ENCODE measurements at places on chromosomes 2 and 18.
A peak's percentile ranks its signal among the peaks of the same experiment; 100 is the strongest.

DNA sequence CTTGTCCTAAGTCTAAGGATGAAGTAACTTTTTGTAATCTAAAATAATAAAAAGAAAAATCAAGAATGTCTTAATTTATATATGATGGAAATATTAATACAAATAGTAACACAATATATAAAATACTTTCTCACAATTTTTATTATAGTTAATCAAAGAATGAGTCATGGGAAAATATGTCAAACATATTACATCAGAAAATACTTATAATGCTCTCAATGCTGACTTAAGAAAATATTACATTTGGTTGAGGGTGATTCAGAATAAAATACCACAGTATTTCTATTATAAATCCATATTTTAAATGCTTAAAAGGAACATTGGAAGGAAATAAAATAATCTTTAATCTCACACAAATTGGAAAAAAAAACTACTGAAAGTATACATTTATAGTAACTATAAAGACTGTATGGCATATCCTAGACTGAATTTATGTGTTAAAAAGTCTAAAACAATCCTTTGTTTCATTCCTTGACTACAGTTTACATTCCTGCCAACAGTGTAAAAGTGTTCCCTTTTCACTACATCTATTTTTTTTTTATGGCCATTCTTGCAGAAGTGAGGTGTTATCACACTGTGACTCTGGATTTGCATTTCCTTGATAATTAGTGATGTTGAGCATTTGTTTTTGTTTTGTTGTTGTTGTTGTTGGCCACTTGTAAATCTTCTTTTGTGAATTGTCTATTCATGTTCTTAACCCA lies 1573.5 kb upstream of the ACVR2A start:
- no peak for DNase-seq

DNA sequence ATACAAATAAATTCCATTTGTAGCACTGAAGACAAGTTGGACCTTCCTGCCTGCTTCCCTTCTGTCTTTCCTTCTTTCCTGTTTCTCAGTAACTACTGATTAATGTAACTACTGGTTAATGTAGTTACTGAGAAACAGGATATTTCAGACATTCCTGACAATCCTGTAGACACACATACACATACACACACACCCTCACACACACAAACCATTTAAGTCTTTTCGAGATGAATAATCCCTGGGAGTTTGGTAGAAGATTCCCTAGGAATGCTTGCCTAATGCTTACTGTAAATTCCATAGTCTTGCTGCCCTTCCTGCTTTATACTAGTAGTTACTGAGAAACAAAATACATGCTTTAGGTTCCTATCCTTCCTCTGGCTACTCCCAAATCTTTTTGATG lies 83.9 kb downstream of the PIK3C3 start:
- peak; percentile 75 for DNase-seq

GRCh38 chr18:58196881-58197872 lies 153.2 kb downstream of the NEDD4L start:
- no peak for DNase-seq

DNA sequence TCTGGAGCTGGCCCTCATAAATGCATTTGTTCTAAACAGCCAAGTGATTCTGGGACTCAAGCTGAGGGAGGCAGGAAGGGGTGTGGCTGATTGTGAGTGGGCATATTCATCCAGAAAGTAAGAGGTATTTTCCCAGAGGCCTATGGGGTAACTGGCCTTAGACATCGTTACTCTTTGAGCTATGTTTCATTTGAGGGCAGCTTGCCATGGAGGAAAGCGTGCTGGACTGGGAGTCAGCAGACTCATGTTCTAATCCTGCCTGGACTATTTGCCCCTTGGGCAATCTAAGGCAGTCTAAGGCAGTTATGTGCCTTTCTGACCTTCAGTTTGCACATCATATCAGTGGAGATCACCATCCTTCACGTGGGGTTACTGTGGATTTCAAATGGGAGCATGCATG lies 93.5 kb upstream of the SLC14A2 start:
- peak; percentile 54 for DNase-seq

- DNase-seq = no peak
These were observed 48.4 kb upstream of the TMEM17 start for GRCh38 chr2:62554440-62554839.

DNA sequence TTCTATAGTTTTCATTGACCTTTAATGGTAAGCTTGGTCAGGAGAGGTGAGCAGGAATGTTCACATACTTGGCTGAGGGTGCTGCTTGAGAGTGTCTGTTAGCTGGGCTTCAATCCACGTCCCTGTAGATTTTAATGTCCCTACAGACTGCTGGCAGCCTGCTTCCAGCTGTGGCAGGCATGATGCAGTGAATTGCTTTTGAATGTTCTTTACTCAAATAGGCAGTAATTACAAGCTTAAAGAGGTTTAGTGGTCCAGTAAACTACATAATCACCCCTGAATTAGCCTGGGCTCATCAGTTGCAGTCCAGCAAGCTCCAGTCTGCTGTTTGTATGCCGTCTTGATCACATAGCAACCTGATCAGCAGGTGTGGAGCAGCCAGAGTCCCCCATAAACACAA lies 102.1 kb downstream of the MEIS1 start:
- DNase-seq = no peak

GRCh38 chr2:41160439-41160838 lies 708.5 kb upstream of the SLC8A1 start:
- no peak for DNase-seq

DNA sequence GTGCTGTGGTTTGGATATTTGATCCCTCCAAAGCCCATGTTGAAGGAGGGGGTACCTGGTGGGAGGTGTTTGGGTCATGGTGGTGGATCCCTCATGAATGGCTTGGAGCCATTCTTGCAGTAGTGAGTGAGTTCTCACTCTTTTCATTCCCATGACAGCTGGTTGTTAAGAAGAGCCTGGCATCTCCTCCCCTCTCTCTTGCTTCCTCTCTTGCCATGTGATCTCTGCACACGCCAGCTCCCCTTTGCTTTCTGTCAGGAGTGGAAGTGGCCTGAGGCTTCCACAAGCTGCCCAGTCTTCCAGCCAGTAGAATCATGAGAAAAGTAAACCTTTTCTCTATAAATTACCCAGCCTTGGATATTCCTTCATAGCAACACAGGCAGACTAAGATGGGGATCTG lies 8.6 kb downstream of the ADD2 start:
- no peak for DNase-seq

- DNase-seq = no peak
These were observed 482.4 kb upstream of the GCFC2 start for GRCh38 chr2:76193089-76193488.

GRCh38 chr2:131063501-131064283 lies 29.6 kb downstream of the FAM168B start:
- no peak for DNase-seq

DNA sequence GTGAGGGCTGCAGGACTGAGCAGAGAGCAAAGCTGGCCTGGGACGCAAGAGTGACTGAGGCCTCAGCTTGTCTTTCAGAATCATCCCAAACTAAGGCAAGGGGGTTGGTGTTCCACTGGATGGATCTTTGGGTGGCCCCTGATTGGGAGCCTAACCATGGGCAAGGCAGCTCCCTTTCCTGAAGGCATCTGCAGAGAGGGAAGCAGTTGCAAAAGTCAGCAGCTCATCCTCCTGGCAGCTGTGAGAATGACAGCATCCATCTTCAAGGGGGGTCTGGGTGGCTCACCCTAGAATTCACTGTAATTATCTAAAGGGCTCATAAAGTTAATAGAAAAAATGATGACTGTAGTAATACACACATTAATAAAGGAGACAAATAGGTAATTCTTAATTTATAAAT lies 46.5 kb upstream of the RAB31 start:
- no peak for DNase-seq

DNA sequence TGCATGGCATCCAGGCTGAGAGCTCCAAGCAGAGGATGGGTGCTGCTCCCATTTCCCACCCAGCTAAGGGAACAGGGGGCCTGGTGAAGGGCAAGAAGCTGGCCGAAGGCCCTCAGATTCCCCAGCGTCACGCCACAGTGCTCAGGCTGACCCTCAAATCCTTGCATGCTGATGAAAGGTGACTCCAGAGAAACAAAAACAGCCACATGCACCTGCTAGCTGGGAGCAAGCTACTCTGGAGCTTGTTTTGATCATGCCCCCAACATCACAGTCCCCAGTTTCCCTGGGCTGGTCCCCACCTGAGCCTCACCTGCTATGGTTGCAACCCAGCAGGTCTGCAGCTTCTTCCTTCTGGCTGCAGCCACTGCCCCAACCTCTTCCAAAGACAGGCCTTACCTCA lies 13.3 kb downstream of the RAB11FIP5 start:
- no peak for DNase-seq

GRCh38 chr18:22683786-22684185 lies 249.3 kb upstream of the RBBP8 start:
- no peak for DNase-seq

GRCh38 chr2:230942920-230943896 lies 18.2 kb upstream of the GPR55 start:
- no peak for DNase-seq

DNA sequence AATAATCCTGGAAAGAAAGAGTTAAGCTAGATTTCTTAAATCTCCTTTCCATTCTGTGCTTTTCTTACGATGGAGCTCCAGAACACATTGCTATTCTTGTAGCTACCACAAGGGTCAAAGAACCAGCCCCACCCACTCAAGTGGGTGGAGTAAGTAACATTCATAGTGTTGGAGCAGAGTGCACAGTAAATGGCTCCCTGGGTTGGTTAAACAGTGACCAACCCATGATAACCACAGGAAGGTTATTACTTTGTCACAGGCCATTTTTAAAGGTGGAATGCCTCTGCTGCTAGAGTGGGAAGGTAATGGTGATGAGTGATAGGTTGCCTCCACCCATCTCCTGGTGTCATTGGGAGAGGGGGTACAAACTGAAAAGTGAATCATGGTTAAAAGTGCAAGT lies 13.9 kb downstream of the ARPC2 start:
- DNase-seq = peak; percentile 27

- peak; percentile 35 for DNase-seq
These were observed 47.8 kb downstream of the SATB2 start for GRCh38 chr2:199409759-199410529.

- peak; percentile 42 for DNase-seq
These were observed 504.9 kb downstream of the GALR1 start for GRCh38 chr18:77754475-77755044.

DNA sequence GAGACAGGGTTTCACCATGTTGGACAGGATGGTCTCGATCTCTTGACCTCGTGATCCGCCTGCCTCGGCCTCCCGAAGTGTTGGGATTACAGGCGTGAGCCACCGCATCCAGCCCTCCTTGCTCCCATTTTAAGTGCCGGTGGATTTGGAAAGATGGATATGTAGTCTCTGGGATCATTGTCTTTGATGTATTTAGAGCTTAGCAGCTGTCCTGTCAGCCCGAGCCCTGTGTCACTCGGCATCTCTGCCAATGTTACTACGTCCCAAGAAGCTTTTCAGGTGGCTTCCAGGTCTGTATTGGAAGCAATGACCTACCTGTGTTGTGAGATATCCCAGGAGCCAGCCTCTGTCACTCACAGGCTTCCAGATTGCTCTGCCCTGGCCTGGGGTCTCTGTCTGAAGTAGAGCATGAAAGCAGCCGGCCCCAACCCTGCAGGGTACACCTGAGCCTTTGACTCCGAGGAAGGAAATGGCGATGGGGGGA lies 35.3 kb downstream of the MAP4K4 start:
- DNase-seq = no peak

Measured in astrocyte of the hippocampus (primary cell).